ENCODE measurements at places on chromosomes 5 and 9.

- DNase-seq = no peak
These were observed 5.3 kb downstream of the CHMP5 start for GRCh38 chr9:33270146-33270545.

DNA sequence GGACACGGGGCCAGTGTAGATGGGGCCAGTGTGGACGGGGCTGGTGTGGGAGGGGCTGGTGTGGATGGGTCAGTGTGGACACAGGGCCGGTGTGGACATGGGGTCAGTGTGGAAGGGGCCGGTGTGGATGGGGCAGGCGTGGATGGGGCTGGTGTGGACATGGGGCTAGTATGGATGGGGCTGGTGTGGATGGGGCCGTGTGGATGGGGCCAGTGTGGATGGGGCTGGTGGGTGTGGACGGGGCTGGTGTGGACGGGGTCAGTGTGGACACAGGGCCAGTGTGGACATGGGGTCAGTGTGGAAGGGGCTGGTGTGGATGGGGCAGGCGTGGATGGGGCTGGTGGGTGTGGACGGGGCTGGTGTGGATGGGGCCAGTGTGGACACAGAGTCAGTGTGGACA is 23.8 kb downstream of the SLC9A3 start:
- DNase-seq = no peak

DNA sequence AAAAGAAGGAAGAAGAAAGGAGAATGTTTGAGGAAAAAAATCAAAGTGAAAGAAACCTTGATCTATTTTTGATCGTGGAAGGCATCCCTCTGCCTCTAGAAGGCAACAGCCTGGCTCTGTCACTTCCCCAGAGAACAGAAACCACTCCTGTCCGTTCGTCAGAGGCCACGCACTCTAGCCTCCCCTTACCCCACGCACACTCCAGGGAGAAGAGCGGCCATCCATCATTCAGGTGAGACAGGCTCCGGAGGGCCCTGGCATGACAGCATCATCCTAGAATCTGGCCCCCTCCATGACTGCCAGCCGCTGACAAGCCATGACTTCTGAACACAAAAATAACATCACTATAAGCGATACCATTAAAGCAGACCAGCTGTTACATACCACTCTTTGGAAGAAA is 135.8 kb downstream of the ROR2 start:
- no peak for DNase-seq

- DNase-seq = no peak
These were observed 359.7 kb downstream of the TRIM32 start for GRCh38 chr9:117046666-117047327.

GRCh38 chr5:1335540-1336095 is 9.3 kb downstream of the CLPTM1L start:
- DNase-seq = no peak

DNA sequence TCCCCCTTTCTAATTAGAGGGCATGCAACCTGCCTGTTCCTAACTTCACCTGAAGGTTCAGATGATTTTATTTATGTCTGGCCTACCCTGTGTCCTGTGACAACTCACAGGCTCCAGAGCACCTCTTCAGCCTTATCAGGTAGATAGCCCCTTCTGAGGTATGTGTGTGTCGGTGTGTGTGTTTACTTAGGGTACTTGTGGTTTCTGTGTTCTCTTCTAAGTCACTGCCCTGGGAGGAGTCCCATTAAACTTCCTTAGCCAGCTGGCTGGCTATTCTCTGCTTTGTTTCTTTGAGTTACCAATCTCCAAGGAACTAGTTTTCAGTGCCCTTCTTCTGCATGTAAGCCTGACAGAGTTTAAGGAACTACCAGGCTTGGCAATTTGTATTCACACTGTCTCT is 74.9 kb downstream of the UNC13B start:
- DNase-seq = no peak

DNA sequence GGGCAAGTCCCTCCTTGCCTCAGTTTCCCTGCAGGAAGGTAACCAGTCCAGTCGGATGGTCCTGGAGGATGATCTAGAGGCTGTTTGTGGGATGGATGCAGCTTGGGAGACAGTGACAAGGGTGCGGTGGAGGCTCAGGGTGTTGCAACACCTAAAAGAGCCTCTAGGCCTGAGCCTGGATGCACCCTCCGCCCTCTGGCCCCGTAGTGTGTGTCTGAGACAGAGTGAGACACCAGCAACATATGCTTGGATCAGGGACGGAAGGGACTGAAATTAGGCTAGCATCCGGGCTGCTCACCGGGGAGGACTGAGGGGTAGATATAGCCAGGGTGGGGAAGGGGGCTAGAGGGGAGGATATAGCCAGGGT is 1.1 kb downstream of the CRAT start:
- no peak for DNase-seq

DNA sequence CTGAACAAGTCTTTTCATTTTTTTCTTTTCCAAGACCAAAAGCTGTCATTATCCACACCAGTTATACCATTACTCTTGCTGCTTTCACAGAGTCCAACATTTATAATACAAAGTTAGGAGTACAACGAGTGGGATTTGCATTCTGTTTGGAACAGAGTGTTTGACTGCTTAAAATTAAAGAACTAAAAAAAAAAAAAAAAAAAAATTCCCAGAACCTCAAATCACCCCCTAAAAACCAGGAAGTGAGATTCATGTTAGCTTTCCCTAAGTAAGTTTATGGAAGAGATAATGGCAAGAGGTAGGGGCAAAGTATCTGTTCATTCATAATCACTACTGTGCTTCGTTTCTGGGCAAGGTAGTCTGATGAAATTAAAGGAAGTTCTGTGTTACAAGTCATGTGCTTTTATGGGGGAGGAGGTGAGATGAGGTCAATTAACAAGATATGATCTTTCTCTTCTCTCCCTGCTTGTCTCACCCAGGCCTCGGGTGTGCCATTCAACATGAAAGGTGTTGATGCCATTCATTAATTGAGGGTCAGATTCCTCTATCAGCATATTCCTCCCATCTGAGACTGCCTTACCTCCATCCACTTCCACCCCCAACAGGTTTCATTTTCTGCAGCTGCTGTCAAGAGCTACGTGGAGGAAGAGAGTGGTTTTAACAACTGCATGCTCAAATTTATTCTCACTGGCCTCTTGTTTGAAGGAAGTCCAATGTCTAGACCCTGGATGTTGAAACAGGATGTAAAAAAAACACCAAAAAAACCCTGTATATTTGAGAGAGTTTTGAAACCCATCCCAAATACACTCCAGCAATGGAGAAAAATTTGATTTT is 58.1 kb downstream of the MARCHF3 start:
- DNase-seq = no peak

DNA sequence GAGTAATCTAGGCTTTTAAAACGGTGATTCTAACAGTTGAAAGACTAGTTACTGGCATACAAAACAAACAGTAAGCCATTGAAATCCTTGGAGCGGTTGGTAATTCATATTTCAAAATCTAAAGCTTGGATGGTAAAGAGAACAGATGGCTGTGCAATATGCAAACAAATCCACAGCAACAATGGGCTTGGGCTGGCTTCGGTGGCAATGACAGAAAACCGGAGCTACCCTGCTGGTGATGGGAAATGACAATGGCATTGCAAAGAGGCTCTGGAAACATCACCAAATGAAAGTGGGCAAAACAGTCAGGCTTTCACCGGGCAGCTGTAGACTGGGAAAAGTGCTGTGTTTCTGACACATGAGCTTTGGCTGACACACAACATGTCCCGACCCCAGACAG is 42.2 kb downstream of the MED27 start:
- no peak for DNase-seq

GRCh38 chr5:67037171-67037570 is 159.4 kb downstream of the CD180 start:
- DNase-seq = no peak

- DNase-seq = peak; percentile 14
These were observed 99.7 kb upstream of the KIF2A start for GRCh38 chr5:62206150-62206829.

GRCh38 chr5:151793358-151793757 is 21.6 kb downstream of the G3BP1 start:
- no peak for DNase-seq

DNA sequence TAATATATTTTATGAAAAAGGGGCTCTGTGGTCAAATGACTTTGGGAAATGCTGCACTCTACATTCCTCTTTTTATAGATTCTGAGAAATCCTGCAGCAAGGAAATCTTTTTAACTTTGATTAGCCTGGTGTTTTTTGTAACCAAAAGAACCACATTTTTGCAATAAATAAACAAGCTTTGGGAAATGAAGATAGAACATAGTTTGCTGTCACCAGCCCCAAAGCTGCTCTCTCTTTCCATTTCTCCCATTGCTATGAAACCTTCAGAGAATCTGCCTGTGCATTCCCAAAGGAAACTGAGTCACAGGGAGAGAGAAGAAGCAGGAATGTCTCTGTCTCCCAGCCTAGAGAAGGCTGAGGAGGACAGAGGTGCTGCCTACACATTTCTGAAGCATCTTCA is 59.0 kb downstream of the COL15A1 start:
- DNase-seq = no peak

DNA sequence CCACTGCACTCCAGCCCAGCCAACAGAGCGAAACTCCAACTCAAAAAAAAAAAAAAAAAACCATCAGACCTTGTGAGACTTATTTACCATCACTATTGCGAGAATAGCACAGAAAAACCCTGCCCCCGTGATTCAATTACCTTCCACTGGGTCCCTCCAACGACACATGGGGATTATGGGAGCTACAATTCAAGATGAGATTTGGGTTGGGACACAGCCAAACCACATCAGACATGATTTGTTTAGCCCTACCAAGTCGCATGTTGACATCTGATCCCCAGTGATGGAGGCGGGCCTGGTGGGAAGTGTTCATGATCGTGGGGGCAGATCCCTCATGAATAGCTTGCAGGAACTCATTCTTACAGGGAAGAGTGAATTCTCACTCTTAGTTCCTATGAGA is 26.6 kb downstream of the MYO10 start:
- DNase-seq = no peak

GRCh38 chr5:122195802-122196394 is 66.6 kb downstream of the ZNF474 start:
- DNase-seq = peak; percentile 76

- DNase-seq = no peak
These were observed 59.7 kb upstream of the SNCAIP start for GRCh38 chr5:122252319-122252718.

DNA sequence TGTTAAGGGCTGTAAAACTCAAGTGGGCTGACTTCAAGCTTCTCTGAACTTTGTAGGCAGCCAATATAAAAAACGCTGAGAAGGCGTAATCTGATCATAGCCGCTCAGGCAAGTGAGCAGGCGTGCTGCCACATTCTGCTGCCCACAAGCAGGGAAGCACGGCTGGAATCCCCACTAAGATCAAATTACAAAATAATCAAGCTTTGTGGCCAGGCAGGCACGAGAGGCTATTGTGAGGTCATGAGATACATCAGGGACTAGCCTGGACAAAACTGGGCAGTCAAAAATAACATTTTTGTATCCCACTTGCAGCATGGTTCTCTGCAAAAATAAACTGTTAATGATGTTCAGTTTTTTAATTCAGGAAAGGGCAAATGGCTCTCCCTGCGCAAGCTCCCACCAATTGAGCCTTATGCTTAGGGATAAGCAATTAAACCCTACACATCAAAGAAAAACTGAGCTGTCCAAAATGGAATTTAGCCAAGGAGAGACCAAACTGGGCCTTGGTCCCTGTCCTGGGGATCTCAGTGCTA is 64.0 kb downstream of the POU5F2 start:
- DNase-seq = peak; percentile 76

- DNase-seq = no peak
These were observed 11.7 kb downstream of the FIBCD1 start for GRCh38 chr9:130927338-130927737.

- no peak for DNase-seq
These were observed 5.5 kb downstream of the TMEM8B start for GRCh38 chr9:35834260-35835215.

DNA sequence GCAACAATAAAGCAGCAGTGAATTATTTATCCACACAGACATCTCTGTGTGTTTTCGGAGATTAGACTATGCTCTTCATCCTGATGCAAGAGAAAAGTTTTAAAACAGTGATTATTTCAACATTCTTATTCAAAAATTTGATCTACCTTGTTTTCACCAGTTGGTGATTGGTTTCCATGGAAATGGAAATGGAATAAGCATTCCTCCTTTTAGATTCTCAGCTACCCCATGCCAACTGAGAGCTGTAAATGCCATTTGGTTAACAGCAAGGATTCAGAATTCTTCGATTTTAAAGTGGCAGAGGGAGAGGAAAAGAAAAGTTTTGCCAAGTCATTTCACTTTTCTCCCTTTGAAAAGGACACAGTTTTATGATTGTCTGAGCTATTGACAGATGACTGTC is 154.7 kb downstream of the PCSK5 start:
- no peak for DNase-seq

DNA sequence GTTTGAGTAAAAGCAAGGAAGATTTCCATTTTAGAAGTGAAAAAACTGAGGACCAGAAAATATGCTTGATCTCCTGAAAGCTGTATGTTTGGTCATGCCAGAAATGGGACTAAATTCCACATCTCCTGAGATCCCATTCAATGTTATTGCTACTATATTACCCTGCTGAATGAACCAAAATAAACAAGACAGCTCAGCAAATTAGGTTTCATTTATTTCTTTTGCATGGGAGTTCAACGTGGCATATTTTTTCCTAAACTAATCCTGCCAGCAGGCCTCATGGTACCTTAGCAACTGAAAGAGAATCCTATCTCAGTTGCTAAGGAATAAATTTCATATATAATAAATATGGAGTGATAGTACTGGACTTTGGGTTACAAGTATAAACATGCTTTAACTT is 101.7 kb downstream of the ADAMTSL1 start:
- DNase-seq = no peak

GRCh38 chr9:96450613-96451528 is 902 bp downstream of the HABP4 start:
- peak; percentile 55 for DNase-seq

DNA sequence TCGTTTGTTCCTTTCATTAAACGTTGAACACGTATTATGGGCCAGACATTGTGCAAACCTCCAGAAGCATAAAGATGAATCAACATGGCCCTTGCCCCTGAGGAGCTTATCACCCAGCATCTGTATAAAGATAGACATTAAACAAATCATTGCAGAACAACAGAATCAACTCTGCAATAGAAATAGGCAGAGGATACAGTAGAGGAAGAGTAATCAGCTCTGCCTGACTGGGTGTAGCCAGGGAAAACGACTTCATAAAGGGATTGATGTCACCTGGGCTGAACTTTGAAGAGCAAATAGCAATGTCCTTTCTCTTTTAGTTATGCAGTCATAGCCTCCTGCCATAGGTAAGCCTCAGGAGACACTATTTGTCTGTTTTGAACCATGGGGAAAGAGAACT is 13.4 kb downstream of the RGS7BP start:
- DNase-seq = no peak

DNA sequence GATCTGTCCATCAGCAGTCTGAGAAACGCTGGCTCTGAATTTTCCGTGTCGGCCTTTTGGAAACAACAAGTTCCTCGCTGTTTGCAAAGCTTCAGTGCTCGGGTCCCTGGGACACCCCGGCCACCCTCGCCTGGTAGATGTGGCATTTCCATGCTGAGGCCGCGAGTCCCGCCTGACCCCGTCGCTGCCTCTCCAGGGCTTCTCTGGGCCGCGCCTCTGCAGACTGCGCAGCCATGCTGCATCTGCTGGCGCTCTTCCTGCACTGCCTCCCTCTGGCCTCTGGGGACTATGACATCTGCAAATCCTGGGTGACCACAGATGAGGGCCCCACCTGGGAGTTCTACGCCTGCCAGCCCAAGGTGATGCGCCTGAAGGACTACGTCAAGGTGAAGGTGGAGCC is 4.7 kb downstream of the NTNG2 start:
- no peak for DNase-seq

All from A172 (cell line).